Spinal cord (tissue), 10 donors: ENCODE measurements at places on chromosomes 4 and X. TPM values are rescaled to one million over a fixed set of nuclear protein-coding genes. Genes with fewer than 3 reads are reported as not detected.

- H3K4me1 ChIP-seq, result no peaks in the 10 kb centered on the region
- H3K4me3 ChIP-seq, result no peak overlapping the region
Measured at GRCh38 chrX:143694885-143695284, 25.7 kb downstream of the SPANXN2 start.

- peaks cover 8% of the 10 kb centered on the region for H3K4me1 ChIP-seq
- H3K4me3 ChIP-seq, result no peak overlapping the region
- no peak for DNase-seq
- H3K27ac ChIP-seq, result no peak overlapping the region
Measured at GRCh38 chr4:121953860-121954259, 2.0 kb upstream of the TRPC3 start.

- no peak overlapping the region for H3K4me3 ChIP-seq
- no peak for DNase-seq
- no peaks in the 10 kb centered on the region for H3K36me3 ChIP-seq
- no peaks in the 10 kb centered on the region for H3K27me3 ChIP-seq
- no peaks in the 10 kb centered on the region for H3K4me1 ChIP-seq
Measured at GRCh38 chrX:63929608-63930007, 144.6 kb upstream of the ARHGEF9 start.

DNA sequence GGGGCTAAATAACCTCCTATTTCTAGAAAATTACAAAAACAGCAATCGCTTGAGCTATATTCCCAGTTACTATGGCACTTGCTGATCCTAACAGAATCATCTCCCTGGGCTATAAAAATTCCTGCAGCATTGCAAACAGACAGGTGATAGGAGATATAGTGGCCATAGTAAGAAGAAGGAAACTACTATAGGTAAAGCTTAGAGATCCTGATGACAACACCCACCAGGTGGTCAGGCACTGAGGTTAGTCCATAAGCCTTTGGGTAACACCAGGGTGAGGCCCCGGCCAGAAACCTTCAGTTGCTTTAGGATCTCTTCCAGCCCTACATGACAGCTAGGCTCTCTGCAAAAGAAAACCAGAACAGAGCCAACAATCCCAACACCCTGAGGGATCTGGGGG lies 197.9 kb upstream of the PPP1R2C start:
- DNase-seq, result no peak
- no peaks in the 10 kb centered on the region for H3K36me3 ChIP-seq
- H3K4me3 ChIP-seq, result no peak overlapping the region
- H3K27me3 ChIP-seq, result no peaks in the 10 kb centered on the region
- no peak overlapping the region for H3K27ac ChIP-seq

GRCh38 chrX:110966839-110967238 lies 129.2 kb upstream of the PAK3 start:
- peaks cover 4% of the 10 kb centered on the region for H3K27me3 ChIP-seq
- no peak for DNase-seq
- H3K4me1 ChIP-seq, result peaks cover 11% of the 10 kb centered on the region

DNA sequence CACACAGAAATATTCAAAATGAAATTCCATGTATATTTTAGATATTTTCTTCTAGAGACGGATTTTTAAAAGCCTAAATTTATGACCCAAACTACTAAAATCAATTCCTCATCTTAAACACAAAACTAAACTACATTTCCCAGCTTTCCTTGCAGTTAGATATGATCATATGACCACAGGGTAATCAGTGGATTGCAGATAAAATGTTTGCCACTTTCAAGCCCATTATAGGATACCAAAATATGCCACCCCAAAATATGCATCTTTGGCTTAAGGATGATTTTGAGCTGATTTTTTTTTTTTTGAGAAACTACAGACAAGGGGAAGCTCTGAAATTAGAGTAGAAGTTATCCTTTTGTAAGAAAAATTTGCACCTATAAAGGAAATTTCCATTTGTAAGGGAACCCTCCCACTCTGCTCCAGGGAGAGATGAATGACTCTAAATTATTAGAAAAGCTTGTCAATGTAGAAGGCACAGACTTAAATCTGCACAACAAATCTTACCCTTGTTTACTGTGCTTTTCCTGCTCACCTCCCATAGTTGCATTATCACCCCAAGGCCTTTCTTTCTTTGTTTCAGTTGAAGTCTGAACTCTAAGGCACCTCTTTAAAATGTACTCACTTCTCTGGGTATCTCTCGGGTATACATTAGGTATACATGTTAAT lies 503.0 kb downstream of the PDHA2 start:
- no peaks in the 10 kb centered on the region for H3K4me1 ChIP-seq
- H3K4me3 ChIP-seq, result no peak overlapping the region
- H3K36me3 ChIP-seq, result no peaks in the 10 kb centered on the region
- H3K27ac ChIP-seq, result no peak overlapping the region
- H3K27me3 ChIP-seq, result no peaks in the 10 kb centered on the region

DNA sequence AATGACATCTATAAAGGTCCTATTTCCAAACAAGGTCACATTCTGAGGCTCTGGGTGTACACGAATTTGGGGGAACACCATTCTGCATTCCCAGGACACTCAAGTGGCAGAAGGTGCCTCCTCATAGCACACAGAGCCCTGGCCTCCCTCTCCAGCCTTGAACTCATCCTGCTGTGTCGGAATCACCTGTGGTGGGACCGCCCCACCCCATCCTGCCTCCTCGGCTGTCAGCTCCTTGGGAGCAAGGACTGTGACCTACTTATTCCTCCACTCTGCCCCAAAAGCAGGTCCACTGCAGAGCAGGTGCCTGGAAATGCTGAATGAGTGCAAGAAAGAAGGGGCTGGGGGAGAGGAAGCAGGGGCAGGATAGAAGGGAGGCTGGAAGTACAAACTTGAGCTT lies 33.5 kb downstream of the HTRA3 start:
- H3K4me3 ChIP-seq, result no peak overlapping the region
- no peak for DNase-seq
- no peaks in the 10 kb centered on the region for H3K27me3 ChIP-seq
- no peaks in the 10 kb centered on the region for H3K36me3 ChIP-seq
- peaks cover 13% of the 10 kb centered on the region for H3K4me1 ChIP-seq

GRCh38 chr4:19579608-19580007 lies 672.1 kb upstream of the SLIT2 start:
- no peaks in the 10 kb centered on the region for H3K36me3 ChIP-seq
- H3K27ac ChIP-seq, result no peak overlapping the region
- H3K4me3 ChIP-seq, result no peak overlapping the region
- DNase-seq, result no peak
- no peaks in the 10 kb centered on the region for H3K27me3 ChIP-seq
- no peaks in the 10 kb centered on the region for H3K4me1 ChIP-seq

- peaks cover 85% of the 10 kb centered on the region for H3K36me3 ChIP-seq
- H3K27ac ChIP-seq, result no peak overlapping the region
- peaks cover 47% of the 10 kb centered on the region for H3K4me1 ChIP-seq
- no peaks in the 10 kb centered on the region for H3K27me3 ChIP-seq
Measured at GRCh38 chr4:7768736-7769135, 170.9 kb downstream of the AFAP1 start.

- H3K4me1 ChIP-seq, result peaks cover 34% of the 10 kb centered on the region
- H3K27ac ChIP-seq, result peak overlapping the region; percentile 52
- H3K4me3 ChIP-seq, result peak overlapping the region; percentile 40
- DNase-seq, result no peak
Measured at GRCh38 chrX:39820938-39821708, 276.6 kb downstream of the BCOR start.

DNA sequence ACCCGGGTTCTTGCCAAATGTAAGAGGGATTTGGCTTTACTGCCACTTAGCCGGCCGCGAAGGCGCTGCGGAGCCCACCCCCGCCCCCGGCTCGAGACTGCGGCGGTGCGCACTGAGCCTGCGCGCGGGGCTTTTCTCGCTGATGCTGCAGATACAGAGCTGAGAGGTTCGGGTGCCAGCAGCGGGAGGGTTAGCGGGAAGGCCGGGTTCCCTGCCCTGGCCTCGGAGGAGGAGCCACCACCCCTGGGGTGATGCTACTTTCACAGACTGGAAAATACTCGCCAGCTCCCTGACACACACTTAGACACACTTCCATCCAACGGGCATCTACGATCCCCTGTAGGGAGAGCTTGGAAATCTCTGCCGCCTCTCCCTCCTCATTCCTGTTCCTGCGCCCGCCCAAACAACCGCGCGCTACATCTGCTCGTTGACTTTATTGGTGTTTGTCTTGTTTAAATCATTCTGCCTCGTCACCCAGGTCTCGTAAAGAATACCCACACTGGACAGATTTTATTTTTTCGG lies 2.1 kb upstream of the PCDH7 start:
- peak overlapping the region; percentile 72 for H3K4me3 ChIP-seq
- H3K4me1 ChIP-seq, result peaks cover 38% of the 10 kb centered on the region
- peak; percentile 95 for DNase-seq
- H3K27me3 ChIP-seq, result peaks cover 3% of the 10 kb centered on the region
- peak overlapping the region; percentile 98 for H3K27ac ChIP-seq
- no peaks in the 10 kb centered on the region for H3K36me3 ChIP-seq

- DNase-seq, result no peak
- H3K27ac ChIP-seq, result no peak overlapping the region
Measured at GRCh38 chr4:139470997-139471665, 17.2 kb downstream of the RAB33B start.

- no peaks in the 10 kb centered on the region for H3K36me3 ChIP-seq
- H3K4me1 ChIP-seq, result no peaks in the 10 kb centered on the region
- no peak overlapping the region for H3K4me3 ChIP-seq
- no peaks in the 10 kb centered on the region for H3K27me3 ChIP-seq
- peak; percentile 38 for DNase-seq
Measured at GRCh38 chr4:111433441-111433840, 711.8 kb upstream of the FAM241A start.

GRCh38 chrX:140180585-140180984 lies 215.3 kb upstream of the CXorf66 start:
- no peak for DNase-seq
- no peak overlapping the region for H3K4me3 ChIP-seq
- no peaks in the 10 kb centered on the region for H3K36me3 ChIP-seq
- H3K27me3 ChIP-seq, result no peaks in the 10 kb centered on the region
- no peak overlapping the region for H3K27ac ChIP-seq
- no peaks in the 10 kb centered on the region for H3K4me1 ChIP-seq

- no peaks in the 10 kb centered on the region for H3K27me3 ChIP-seq
- H3K27ac ChIP-seq, result no peak overlapping the region
- no peaks in the 10 kb centered on the region for H3K4me1 ChIP-seq
- DNase-seq, result no peak
- H3K4me3 ChIP-seq, result no peak overlapping the region
Measured at GRCh38 chr4:99518601-99519295, 7.9 kb downstream of the C4orf17 start.

- H3K27me3 ChIP-seq, result peaks cover 15% of the 10 kb centered on the region
- H3K4me3 ChIP-seq, result no peak overlapping the region
- no peak for DNase-seq
- no peaks in the 10 kb centered on the region for H3K4me1 ChIP-seq
Measured at GRCh38 chrX:3806630-3807029, 93.2 kb upstream of the PRKX start.

Gene LAP3
- total RNA-seq, result 76.6 TPM

Gene FAT4
- total RNA-seq, result 75.4 TPM

Gene SLC9A7
- total RNA-seq, result 15.4 TPM

Gene NPFFR2
- 2.9 TPM for total RNA-seq

Gene RHOXF2
- not detected for total RNA-seq

Gene VCX3A
- 0.33 TPM for total RNA-seq

Gene HMGN5
- 6.0 TPM for total RNA-seq

Gene PDZD4
- 49.2 TPM for total RNA-seq

Gene ADH6
- not detected for total RNA-seq

Gene C4orf46
- 7.0 TPM for total RNA-seq
